Hindlimb muscle (tissue), 1 donor: ENCODE measurements at places on chromosomes 5 and 9.

DNA sequence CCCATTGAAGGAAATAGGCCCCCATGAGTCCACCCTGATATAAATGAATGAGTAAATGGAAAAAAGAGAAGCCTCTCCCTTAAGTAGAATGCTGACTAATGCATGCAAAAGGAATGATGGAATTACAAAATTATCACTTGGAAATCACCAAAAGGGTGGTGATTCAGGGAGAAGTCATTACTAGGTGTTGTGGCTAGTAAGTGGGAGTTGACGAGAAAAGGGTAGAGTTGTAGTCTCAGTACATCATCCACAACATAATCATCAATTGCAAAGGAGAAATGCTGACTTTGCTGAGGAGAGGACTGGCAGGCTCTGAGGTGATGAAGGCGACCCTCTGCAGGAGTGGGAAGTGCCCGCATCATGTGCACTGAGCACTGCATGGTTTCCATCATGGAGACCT lies 201.5 kb upstream of the S1PR3 start:
- DNase-seq: no peak

DNA sequence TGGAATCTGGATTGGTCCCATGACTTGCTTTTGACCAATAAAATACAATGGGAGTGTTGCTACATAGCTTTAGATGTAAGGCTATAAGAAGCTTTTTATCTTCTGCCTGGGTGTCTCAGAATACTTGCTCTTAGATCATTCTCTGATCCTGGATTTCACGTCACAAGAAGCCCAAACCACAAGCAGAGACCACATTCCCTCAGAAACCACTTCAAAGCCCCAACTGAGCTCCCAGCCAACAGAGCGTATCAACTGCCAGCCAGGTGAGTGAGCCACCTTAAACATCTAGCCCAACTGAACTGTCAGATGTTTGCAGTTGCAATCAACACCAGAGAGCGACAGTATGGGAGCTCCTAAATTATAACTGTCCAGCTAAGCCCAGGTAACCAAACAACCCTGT lies 687.1 kb downstream of the TLE1 start:
- no peak for DNase-seq

GRCh38 chr5:16675806-16676205 lies 59.0 kb upstream of the RETREG1 start:
- no peak for DNase-seq

DNA sequence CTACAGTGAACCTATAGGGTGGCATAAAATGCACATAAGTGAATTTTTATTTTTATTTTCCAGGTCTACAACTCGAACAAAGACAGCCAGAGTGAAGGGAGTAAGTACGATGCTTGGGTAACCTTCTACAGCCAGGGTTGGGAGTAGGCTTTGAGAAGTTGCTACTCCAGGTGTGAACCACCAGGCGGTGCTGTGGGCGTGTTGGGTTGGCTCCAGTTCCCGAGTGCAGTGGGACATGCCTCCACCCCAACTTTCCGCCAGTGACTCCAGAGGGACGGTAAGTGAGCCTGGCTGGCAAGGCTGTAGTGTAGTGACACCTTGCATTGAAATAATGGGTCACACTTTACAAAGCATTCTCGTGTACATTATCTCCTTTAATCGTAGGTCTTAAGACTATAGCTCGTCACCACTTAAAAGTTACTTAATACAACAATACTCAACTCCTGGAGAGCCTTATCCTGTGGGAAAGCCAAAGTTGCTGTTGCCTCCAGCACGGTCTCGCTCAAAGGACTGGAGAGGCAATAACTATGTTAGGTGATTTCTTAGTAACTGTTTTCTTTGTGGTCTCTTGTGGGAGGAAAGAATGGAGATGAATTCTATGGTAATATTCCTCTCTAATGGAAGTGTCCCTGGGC lies 244.0 kb downstream of the ARHGAP26 start:
- DNase-seq: no peak

DNA sequence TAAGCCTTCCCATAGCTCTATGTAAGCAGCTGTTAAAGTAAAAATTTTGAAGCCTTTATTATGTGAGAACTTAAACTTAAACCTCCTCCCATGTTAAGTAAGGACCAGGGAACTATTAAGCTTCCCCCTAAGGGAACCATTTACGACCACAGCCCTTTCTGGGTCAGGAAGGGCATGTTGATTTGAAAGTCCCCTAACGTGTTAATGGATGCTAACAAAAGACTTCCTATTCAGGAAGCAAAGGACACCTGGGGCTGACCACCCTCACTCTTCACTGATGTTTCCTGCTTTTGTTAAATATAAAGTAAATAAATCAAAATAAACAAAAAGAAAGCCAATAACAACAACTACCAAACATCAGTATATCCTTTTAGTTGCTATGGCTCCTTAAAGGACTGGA lies 170.6 kb upstream of the RFX3 start:
- no peak for DNase-seq
